Kasumi-1 (cell line): ENCODE measurements at places on chromosomes 1 and 21.
A peak's percentile ranks its signal among the peaks of the same experiment; 100 is the strongest.

DNA sequence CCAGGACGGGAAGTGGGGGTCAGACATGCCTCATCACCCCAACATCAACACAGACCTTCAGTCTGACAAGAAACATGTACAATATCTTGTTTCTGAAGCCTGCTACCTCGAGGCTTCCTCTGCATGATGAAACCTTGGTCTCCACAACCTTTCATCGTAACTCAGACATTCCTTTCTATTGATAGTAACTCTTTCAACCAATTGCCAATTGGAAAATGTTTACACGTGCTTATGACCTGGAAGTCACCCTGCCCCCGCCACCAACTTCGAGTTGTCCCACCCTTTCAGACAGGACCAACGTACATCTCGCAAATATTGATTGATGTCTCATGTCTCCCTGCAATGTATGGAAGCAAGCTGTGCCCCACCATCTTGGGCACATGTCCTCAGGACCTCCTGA is 159.5 kb downstream of the ETS2 start:
- no peak for DNase-seq

GRCh38 chr1:3029991-3030662 is 8.9 kb downstream of the ACTRT2 start:
- no peak for DNase-seq

- peak; percentile 76 for DNase-seq
Observed at GRCh38 chr1:109640285-109640865, 15.5 kb upstream of the GSTM4 start.

GRCh38 chr1:191695865-191696264 is 462.4 kb upstream of the RGS18 start:
- DNase-seq: no peak

DNA sequence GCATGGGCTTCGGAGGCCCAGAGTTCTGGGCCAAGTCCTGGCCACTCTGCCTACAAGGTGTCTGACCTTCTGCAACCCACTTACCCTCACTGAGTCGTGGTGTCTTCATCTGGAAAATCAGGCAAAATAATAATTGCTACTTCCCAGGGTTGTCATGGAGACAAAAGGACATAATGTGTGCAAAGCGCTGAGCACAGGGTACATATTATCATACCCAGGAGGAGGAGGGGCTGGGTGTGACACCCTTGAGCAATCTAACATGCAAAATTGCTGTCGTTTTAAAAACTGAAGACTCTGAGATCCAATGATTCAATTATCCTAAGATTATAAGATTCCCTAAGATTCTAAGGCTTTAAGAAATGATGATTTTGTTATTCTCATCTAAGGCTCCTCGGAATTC is 459.5 kb downstream of the PTPRU start:
- no peak for DNase-seq

- DNase-seq: no peak
Observed at GRCh38 chr1:11054666-11055065, 5.2 kb downstream of the SRM start.

GRCh38 chr1:2545754-2546514 is 10.2 kb upstream of the TNFRSF14 start:
- peak; percentile 61 for DNase-seq

GRCh38 chr1:235503403-235504121 is 690 bp downstream of the B3GALNT2 start:
- DNase-seq: peak; percentile 58

- no peak for DNase-seq
Observed at GRCh38 chr1:185627171-185627570, 107.0 kb upstream of the HMCN1 start.

DNA sequence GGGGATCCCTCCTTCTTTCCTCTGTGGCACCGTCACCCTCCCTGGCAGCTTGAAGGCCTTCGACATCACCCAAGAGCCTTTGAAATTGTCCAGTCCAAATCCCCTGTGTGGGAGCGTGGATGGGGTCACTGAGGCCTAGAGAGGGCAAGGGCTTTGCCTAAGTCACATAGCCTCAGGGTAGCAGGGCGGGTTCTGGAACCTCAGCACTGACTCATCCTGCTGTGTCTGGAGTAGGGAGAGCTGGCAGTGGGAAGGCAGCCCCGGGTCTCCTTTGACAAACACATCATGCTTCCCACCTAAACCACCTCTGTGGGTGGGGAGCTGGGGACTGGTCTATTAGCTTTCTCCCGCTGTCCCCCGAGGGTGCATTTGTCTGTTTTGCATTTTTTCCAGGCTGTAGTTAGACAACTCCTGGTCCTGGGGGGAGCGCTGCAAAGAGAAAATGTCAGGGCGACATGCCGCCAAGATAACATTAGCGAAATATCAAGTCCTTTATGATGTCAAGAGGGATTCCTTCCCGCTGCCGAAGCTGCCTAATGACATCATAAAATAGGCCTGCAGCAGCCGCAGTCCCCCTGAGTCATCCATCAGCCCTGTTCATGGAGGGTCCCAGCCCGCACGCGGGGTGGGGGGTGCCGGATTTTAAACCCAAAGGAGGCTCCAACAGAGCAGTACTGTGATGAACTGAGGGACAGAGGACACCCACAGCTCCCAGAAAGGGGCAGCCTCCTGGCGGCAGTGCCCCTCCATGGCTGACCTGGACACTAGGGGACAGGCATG is 77.0 kb upstream of the POU3F1 start:
- no peak for DNase-seq

DNA sequence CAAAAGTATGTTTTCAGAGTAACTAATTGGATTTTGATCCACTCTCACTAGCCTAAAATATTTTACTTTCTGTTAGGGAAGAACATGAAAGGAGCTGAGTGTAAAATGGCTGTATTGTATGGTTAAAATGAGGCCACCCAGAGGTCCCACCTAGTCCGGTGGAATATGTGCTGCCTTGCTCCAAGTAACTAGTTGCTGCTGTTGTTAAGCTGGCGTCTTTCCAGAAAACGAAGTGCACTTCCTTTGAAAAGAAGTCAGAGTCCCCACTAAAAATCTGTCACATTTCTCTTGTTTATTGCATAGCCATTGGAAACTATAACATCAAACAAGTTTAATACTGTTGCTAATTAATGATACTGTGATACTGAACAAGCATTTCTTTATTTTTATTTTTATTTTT is 3.2 kb downstream of the SLC25A33 start:
- peak; percentile 30 for DNase-seq

GRCh38 chr21:42819861-42820615 is 59.3 kb downstream of the WDR4 start:
- no peak for DNase-seq

- DNase-seq: peak; percentile 28
Observed at GRCh38 chr1:208219659-208220282, 24.4 kb downstream of the PLXNA2 start.

DNA sequence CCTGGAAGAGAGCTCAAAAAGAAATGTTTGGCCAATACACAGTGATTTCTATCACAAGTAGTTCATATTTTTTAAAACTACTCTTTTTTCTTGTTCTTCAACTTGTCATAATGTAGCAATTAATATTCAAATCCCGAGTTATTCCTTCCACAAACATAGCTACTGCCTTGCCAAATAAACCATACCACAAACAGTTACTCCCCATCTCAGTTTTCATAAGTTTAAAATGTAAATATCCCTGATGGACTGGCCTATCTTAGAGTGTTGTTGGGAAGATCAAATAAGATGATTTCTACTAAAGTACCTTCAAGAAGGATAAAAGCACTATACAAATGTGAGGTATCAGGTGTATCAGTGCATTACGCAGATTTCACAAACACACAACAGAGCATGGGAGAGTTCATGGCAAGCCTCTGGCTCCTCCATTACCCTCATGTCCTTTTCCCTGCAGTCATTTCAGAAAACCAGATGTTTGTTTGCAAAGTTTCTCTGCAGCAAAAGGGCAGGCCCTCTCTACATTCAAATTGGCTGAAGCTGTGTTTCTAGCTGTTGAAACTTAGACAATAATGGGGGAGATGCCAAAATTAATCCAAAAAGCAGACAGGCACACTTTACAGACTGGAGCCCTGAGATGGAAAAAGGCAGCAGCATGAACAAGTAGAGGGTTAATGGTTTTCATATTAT is 16.1 kb downstream of the WLS start:
- no peak for DNase-seq

DNA sequence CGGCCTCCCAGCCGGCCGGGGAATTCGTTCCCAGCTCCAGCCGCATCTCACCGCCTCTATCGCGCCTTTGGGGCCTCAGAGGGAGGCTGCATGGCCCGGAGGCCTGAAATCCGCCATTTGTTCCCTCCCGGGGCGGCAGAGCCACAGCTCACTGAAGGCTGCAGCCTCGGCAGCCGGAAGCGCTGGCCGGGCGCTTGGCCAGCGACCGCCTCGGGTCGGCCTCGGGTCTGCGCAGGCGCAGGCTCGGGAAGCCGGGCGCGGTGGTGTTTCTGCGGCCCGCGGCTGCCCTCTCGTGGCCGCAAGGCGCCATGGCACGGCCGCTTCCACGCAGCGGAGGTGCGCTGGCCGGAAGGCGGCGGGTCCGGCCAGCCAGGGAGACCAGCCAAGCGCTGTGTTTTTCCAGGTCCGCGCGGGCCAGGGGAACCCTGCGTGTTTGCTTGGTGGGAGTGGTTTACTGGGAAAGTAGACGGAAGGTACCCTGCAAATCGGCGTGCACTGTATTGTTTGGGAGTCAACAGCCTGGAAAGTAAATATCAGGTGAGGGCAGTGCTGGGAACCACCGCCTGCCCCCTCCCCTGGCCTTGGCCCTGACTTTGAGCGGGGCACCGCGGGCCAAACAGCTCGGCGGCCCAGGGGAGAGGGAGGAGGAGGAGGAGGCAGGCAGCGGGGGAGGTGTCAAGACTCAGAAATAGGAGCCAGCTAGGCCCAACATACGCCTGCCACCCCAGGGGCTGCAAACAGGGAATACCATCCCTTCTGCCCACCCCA is 52.7 kb upstream of the CD34 start:
- DNase-seq: peak; percentile 67

DNA sequence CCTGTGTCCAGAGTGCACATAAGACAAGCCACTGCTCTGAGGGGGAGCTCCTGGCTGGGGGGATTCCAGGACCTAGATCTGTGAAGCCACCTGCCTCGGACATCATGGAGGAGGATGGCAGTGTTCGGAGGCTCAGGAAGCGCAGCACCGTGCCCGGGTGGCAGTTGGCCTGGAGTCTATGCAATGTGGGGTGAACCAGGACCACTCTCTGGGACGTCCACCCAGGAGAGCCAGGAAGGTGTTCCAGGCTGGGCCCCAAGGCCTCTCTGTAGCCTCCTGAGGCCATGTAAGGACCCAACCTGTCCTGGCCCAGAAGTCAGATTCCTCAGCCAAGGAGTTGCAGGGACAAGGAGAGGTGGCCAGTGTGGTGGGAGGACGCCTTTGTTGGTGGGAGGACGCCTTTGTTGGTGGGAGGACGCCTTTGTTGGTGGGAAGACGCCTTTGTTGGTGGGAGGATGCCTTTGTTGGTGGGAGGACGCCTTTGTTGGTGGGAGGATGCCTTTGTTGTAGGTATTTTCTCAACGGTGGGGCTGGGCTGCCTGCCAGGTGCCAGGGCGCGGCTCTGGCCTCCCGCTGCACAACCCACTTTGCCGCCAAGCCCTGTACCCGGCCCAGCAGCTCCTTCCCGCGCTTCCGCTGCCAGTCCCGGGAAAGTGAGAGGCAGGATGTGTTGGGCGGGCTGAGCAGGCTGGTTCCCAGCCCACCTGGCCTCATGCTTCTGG is 30.6 kb upstream of the BMP8B start:
- no peak for DNase-seq

GRCh38 chr1:169495046-169495775 is 9.5 kb upstream of the SLC19A2 start:
- no peak for DNase-seq

DNA sequence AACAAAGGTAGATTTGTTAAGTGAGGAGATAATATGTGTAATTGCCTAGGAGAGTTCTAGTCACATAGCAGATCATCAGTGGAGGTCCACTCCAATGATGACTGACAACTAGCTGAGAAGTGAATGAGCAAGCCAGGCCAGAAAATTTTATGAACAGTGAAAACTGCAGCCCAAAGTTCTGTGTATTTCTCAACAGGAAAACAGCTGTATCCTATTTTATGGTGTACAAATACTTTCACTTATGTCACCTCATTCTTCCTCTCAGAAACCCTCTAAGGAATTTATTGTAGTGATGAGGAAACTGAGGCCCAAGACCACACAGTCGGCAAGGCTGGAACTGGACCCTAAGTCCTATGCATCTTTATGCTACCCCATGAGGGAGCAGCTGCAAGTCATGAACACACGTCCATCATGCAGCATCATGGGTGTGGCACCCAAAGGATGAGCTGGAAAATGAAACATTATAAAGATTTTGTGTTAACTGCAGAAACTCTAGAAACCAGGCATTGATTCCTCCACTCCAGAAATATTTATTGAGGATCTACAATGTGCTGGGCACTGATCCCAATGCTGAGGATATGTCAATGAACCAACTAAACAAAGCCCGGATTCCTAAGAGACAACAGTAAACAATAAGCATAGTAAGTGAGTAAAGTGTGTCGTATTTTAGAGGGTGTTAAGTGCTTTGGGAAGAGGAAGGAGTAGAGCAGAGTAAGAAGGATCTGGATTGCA is 99.5 kb upstream of the DUSP10 start:
- DNase-seq: peak; percentile 60

GRCh38 chr1:150537732-150538684 is 11.2 kb upstream of the ADAMTSL4 start:
- DNase-seq: no peak

DNA sequence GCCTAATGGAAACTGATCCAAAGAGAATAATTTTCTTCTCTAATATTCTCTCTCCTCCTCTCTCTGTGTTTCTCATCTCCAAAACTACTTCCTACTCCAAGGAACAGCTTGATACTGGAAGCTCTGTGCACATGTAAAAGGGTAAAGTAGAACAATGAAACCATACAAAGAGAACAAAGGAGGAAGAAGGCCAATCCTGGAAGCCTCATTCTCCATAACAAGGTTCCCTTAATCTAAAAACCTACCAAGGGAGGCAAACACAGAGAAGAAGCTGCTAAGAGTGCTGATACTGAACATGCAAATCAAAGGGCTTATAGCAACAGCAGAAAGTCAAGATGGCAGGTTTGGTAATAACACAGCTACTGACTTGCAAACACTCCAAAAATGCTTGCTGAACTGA is 44.4 kb downstream of the SIPA1L2 start:
- no peak for DNase-seq

DNA sequence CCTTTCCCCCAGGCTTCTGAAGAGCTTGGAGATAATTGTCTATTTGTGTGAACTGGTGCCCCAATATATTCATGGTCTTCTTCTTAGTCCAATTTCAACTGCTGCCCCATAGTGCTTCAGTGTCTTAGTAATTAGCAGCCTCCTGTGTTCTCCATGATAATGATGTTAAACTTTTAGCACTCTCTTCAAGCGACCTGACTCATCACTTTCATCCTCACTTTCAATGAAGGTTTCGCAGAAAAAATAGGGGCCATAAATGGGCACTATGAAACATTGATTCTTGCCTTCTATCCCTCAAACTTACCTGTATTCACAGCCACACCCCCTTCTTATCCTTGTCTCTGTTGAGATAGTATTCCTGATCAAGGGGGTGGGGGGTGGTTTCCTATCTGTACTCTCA is 210.6 kb downstream of the DNM3 start:
- DNase-seq: no peak

- DNase-seq: no peak
Observed at GRCh38 chr21:42563261-42563660, 49.6 kb downstream of the SLC37A1 start.
